Hypothalamus (tissue), 51 donors: ENCODE measurements at places on chromosomes 3 and 15.

GRCh38 chr3:4011166-4011565, 211.9 kb downstream of the LRRN1 start:
- DNase-seq = no peak

GRCh38 chr3:86814918-86815655, 175.9 kb downstream of the VGLL3 start:
- DNase-seq = no peak

- DNase-seq = no peak
Measured at GRCh38 chr3:71983694-71984093, 198.7 kb upstream of the PROK2 start.

DNA sequence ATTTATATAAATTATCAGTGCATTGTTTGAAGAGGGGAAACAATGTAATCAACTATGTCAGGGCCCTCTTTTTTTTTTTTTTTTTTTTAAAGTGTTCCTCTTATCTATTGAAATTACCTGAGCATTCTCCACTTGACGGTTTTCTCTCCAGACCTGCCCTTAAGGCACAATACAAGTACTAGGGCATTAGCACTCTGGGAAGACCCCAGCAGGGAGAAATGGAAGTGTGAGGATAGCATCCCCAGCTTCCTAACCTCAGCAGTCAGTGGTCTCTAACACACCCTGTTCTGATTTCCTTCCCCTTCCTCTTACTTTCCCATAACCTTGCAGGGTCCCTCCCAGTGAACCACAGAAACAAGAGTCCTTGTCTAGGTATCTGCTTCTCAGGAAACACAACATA, 458.3 kb upstream of the ARL6 start:
- no peak for DNase-seq

DNA sequence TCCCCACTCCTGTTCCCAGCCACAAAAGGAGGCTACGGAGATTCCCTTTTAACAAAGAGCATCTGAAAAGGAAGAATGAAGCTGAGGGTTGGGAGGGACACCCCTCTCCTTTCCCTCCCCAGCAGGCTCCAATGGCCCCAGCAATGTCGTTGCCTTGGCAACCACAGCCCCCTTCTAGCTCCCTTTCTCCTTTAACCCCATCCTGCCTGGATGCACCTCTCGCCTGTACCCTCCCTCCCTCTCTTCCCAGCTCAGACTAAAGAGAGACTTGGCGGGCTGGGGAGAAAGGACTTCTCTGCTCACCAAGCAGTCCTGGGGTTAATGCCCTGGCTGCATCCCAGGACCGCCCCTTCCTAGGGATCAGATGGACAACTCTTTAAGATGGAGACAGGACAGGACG, 7.1 kb upstream of the RPL29 start:
- DNase-seq = no peak

DNA sequence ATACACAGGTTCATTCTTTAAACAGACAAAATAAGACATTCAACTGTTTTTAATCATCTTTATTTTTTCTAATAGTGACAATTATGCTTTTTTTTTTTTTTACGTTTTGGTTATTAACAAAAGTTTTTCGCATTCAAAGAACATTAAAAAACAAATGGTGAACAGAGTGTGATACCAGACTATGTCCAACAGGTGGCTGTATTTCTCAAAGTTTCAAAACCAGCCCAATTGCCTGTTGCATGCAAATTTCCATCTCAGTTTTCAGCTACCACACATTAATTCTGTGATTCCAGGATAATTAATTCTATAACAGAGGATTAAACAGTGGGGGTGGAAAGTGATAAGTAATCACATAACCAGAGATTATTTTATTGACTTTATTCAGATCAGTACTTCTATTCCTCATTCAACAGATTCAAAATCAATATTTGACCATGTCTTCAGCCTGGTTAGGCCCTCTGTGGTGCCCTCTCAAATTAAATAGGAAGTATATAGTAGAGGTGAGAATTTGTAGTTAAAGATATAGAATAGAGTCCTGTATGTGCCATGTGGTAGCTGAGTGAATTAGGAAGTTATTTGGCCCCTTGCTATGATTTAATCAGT, 122.2 kb upstream of the DCBLD2 start:
- peak; percentile 2 for DNase-seq

- no peak for DNase-seq
Measured at GRCh38 chr15:79007066-79007465, 62.2 kb upstream of the CTSH start.

- no peak for DNase-seq
Measured at GRCh38 chr3:61946570-61947324, 385.4 kb downstream of the PTPRG start.

GRCh38 chr3:172885704-172886103, 135.2 kb downstream of the ECT2 start:
- no peak for DNase-seq

DNA sequence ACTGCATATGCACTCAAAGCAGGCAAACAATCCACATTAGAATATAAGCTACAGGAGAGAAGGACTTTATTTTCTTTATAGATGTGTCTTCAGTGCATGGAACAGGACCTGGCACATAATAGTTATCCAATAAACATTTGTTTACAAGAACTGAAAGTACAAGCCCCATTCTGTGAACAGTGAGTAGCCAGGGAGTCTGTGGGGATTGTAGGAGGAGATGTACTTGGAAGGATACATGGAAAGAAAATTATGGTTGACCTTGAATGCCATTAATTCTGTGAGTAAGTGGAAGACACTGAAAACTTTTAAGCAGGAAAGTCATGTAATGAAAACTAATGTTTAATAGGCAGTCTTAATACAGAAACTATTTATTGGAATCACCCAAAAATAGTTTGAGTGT, 28.3 kb downstream of the MASP1 start:
- DNase-seq = no peak

GRCh38 chr15:52136442-52136980, 23.9 kb upstream of the BCL2L10 start:
- no peak for DNase-seq

GRCh38 chr15:65323071-65323511, 18.6 kb downstream of the RNU5B-1 start:
- DNase-seq = peak; percentile 30

- no peak for DNase-seq
Measured at GRCh38 chr15:43144512-43144911, 11.1 kb downstream of the TMEM62 start.

DNA sequence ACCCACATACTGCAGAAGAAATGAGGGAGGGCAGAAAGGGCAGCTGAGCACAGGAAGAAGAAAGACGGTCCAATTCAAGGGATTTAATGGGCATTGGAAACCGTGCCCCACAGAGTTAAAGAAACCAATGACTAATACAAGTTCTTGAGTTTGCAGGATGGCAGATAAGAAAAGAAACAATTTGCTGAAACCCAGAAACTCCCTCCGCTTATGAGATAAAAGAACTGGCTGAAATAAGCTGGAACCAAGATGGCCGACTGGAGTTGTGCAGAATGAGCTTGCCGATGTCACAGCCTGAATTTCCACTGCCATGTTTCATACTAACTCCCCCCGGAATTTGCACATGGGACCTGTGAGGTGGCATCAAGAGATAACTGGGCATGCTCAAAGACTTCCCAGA, 47.1 kb downstream of the SCAP start:
- no peak for DNase-seq

DNA sequence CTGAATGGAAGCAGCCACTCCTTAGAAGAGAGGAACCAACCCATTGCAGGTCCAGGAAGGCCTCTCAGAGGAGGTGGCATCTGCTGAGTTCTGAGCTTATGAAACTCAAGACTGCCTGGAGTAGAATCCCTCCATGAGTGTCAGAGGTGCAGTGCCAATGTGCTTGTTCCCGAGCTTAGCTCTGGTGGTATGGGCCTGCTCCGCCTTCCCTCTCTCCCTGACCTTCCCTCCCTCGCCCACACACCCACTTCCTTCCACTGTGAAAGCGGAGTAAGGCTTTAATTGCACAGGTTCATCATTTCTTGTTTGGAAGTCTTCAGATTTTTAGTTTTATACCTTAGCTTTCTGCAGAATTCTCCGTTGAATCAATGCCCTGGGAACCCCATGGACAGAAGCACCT, 208.0 kb upstream of the BHLHE40 start:
- no peak for DNase-seq

- DNase-seq = no peak
Measured at GRCh38 chr3:43010638-43011037, 31.5 kb downstream of the GASK1A start.

DNA sequence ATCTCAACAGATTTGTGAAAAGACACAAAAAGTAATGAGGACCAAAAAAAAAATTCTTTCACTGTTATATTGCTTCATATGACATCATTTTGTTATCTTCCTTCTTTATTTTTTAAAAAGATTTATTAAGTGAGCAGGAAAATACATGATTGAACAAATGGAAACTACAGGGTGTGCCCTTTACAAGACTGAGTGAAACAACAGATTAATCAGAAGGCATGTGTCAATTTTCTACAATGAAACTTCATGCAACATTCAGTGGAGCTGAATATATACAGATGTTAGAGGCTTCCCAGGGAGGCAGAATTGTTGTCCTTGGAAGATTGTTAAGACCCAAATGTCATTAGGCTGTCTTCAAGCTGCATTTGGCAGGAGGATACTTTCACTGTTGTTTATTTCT, 28.4 kb upstream of the SLC2A2 start:
- no peak for DNase-seq

- no peak for DNase-seq
Measured at GRCh38 chr3:185717121-185717520, 107.7 kb downstream of the IGF2BP2 start.

- peak; percentile 32 for DNase-seq
Measured at GRCh38 chr15:88897456-88898194, 2.3 kb upstream of the HAPLN3 start.
